Esophagus mucosa (tissue), 1 donor: ENCODE measurements at places on chromosomes 2 and 18. TPM values are rescaled to one million over a fixed set of nuclear protein-coding genes. Genes with fewer than 3 reads are reported as not detected.

RHOB gene
- total RNA-seq = 32.0 TPM

MC4R gene
- total RNA-seq = not detected

TBR1 gene
- total RNA-seq = not detected

MEP1B gene
- total RNA-seq = not detected

FTCDNL1 gene
- total RNA-seq = 1.6 TPM

SLC8A1 gene
- 1.3 TPM for total RNA-seq

THUMPD2 gene
- 7.4 TPM for total RNA-seq

RGPD4 gene
- total RNA-seq = not detected

MRPS9 gene
- total RNA-seq = 21.2 TPM

CLEC4F gene
- not detected for total RNA-seq

DNA sequence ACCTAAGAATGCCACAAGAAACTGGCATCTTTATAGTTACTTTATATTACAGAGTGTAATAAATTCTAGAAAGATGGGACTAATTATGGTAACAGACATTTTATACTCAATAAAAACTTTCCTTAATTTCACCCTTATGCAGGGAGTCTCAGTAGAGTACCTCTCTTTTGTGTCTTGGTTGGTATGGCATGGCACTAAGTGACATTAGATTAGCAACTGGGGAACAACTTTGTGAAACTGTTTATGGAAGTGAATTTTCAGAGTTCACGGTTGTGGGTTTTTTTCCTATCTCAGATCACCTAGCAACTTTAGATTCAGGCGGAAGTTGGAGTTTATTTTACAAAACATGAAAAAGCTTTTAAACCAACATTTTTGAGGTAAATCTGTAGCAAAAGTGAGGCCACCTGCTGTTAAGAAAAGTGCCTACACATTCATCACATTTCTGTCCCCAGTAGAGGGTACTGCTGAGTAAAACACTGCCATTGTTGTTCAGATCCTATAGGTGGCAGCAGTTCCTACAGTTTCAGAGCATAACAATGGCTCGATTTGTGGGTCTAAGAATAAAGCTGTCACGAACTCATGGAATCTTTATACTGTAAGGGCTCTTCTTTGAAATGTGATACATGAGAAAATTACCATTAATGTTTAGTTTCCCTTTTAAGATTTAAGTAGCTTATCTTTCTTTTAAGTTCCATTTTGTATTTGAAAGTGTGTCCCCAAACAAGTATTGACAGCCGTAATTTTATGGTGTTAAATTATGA, 117.6 kb downstream of the CAMKMT start:
- ATAC-seq = peak; percentile 96

DNA sequence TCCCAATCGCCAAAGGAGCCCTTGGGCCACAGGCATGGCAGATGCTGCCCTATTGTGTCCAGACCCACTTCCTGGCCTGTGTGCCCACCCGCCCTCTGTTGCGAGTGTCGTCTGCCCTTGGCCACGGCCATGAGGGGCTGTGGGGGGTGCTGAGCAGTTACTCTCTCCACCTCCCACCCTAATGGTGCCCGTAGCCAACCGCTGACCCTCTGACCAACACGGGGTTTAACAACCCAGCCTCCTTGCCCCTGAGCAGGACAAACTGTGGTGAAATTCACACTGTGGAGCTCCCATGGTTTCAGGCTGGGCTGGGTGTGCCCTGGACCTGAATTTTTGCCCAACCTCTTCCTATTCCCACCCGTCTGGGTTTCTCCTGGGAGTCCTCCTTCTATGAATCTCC, 145.7 kb upstream of the HDAC4 start:
- no peak for ATAC-seq

GRCh38 chr18:3914833-3915610, 465.1 kb downstream of the TGIF1 start:
- ATAC-seq = no peak

DNA sequence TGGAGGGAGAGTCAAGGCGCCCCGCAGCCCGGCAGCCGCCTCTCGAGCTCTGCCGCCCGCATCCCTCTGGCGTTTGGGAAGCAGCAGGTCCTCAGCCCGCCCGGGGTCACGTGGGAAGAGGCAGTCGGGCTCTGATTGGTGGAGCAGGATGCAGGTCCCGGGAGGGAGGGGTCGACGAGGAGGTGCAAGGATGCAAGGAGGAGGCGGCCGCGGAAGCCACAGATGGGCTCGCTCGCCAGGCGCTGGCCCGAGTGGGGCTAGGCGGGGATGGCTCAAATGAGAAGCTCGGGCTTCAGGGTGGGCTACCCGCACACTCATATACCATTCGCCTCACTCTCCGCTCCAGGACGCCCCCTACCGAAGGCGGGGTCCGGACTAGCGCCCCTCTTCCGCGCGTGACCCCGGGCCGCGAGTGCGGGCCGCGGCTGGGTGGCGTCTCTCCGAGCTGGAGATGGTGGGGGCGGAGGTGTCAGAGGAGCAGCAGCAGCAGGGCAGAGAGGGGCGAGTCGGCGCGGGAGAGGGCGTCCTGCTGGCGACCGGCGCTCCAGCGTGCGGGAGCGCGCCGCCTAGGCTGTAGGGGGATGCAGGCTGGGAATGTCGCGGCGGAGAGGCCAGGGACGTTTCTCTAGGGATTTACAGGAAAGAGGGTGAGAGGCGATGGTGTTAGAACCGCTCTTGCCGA, at the start of gene TMEFF2:
TSS of gene TMEFF2 (minus strand) at position 68 of the 682 bp plus-strand sequence. CDS start 409 bp downstream, outside the sequence.
- peak; percentile 49 for ATAC-seq

GRCh38 chr2:39991298-39991697, 212.2 kb upstream of the THUMPD2 start:
- ATAC-seq = no peak

GRCh38 chr2:65427532-65427931, 4.9 kb downstream of the SPRED2 start:
- no peak for ATAC-seq

- ATAC-seq = peak; percentile 95
Observed at GRCh38 chr2:69914164-69914949, 552 bp upstream of the MXD1 start.

- no peak for ATAC-seq
Observed at GRCh38 chr2:109471658-109472057, 142.1 kb downstream of the SEPTIN10 start.

GRCh38 chr2:218396688-218397462, 2.8 kb upstream of the CTDSP1 start:
- ATAC-seq = peak; percentile 11

DNA sequence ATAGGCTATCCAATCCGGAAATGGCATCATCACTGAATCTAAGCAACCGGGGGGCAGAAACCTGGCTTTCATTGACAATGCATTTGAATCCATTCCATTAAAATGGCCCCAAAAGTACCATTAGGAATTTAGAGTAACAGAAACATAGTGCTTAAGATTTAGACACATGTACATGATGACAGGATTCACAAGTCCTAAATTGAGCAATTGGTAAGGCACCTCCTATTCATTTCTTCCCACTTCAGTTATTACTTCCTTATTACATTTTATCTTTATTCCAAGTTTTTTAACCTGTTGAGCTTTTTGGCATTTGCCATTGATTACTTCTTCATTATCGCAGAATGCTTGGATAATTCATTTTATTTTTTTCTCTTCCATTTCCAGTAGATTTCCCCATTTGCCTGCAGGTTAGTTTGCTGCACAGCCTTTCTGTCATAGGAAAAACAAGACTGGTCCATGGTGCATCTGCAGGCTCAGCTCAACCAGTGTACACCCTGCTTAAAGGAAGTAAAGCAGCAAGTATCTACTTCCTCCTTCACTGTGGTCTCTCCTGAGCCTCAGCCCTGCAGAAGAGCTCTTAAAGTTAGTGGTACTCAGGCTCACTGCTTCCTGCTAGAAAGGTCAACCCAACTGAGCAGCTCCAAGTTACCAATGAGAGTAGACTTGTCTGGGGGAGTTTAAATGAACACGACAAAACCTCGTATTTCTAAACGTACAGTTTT, 89.2 kb downstream of the DOCK10 start:
- ATAC-seq = peak; percentile 77

GRCh38 chr2:26584656-26585055, 56.5 kb downstream of the CIB4 start:
- ATAC-seq = no peak

GRCh38 chr2:68465081-68465916, 1.8 kb downstream of the FBXO48 start:
- ATAC-seq = no peak

- ATAC-seq = no peak
Observed at GRCh38 chr2:45134726-45135125, 125.5 kb upstream of the SIX2 start.

- no peak for ATAC-seq
Observed at GRCh38 chr2:80238692-80239469, 65.7 kb downstream of the LRRTM1 start.

DNA sequence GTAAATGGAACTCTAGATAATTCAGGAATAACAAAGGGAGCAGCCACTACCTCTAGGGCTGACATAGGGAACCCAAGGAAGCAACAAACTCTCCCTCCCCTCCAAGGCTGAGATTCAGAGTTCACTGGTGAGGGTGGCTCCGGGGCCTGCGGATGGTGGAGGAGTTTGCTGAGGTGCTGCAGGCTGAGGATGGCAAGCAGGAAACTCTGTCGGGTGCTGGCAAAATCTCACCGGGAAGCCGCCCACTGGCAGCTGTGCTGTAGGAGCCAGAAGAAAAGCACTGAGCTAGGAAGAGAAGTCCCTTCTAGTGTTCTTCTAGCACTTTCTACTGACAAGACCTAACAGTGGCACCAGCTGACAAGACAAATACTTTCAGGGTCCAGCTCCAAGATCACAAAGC, 12.5 kb upstream of the HAAO start:
- no peak for ATAC-seq

- peak; percentile 88 for ATAC-seq
Observed at GRCh38 chr2:72917138-72917876, at the start of gene EMX1. Gene EMX1 (plus strand): TSS chr2:72917519. CDS start chr2:72917853, 334 bp downstream.

DNA sequence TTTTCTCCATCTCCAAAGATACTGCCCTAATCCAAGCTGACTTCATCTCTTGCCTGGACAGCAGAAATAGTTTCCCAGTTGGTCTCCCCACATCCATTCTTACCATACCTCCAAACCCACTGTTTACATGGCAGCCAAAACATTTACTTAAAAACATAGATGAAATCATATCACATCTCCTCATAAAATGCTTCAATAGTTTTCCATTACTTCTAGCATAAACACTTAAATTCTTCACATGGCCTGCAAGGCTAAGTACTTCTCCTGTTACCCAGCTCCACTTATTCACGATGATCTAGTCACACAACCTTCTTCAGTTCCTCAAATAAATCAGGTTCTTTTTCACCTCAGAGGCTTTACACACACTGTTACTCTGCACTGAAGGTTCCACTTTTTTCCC, 185.8 kb upstream of the ACVR2A start:
- ATAC-seq = no peak

DNA sequence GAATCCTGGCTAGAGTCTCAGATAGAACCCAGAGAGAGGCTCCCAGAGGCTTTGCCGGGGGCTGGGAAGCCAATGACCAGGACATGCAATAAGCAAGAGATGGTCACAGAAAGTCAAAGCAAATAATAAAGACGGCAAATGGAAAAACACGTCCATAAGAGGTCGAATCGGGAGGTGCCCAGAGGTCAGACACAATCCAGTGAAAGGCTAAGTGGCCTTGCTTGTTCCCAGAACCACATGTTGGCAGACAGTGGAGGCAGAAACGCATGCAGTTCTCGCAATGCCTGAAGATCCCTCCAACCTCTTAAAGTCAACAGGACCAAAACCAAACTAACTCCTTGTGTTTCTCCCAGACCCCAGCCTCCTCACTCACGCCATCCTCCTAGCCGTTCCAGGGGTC, 3.0 kb downstream of the CYB5A start:
- ATAC-seq = no peak

GRCh38 chr2:23915327-23915726, 11.6 kb downstream of the ATAD2B start:
- no peak for ATAC-seq

DNA sequence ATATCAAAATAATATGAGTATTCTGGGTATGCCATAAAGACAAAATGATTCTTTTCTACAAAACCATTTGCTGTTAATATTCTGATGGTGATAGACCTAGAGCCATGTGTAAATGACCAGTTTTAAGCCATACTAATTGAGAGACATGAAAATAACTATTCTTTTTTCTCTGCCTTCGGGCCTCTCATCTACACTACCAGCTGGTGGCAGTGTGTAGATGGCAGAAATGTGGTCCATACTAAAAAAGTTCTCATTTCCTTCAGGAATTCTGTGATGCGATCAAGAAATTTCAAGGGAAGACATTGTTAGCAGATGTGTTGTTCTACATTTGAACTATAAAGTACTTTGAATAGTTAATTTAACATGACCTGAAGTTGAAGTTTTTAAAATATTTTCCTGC, 485.2 kb downstream of the TRIB2 start:
- ATAC-seq = no peak

- no peak for ATAC-seq
Observed at GRCh38 chr2:14137643-14138042, 494.9 kb upstream of the LRATD1 start.

DNA sequence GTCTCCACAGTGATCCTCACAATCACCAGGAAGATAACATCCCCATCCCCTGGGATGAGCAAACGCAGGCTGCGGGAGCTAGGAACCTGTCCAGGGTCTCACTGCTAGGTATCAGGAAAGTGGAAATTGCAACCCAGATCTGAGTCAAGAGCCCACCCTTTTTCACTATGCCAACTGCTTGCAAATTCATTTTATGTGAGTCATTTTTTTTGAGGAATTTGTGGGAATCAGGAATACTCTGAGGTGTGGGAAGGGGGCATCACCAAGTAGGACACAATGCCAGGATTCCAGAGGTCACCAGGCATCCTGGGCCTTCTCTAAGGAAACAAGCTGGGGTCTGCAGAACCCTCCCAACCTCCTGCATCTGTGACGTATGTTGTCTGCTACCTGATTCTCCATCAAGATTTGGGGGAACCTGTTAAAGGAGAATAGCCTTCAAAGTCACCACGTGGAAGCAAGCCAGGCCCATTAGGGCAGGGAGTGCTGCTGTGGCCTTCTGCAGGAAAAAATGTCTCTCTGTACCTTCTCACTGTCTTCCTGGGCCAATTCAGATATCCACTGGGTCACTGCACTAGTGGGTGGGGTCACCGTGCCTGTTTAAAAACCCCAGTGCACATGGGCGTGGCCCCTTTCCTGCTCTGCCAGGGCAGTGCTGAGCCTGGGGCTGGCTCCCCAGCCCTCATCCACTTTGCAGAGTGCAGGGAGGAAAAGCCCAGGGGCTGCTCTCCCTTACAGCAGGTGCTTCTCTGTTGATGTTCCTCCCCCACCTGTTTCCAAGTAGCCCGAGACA, 50.2 kb downstream of the MCFD2 start:
- ATAC-seq = peak; percentile 57

DNA sequence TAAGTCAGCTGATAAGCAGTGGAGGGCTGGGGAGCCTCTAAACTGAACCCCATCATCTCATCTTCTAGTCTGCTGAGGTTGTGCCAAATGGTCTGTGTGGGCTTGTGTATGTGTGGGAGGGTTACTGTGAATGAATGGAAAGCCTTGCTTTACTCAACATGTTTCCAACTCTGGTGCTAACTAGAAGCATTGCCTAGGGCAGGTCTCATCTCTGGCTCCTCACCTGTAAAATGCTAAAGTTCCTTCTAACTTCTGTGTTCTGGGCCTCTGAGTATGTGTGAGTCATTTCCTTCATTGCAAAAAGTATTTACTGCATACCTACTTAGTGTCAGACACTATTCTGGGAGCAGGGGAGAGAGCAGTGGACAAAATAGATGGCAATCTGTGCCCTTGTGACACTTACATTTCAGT, 1.3 kb downstream of the LIPG start:
- peak; percentile 64 for ATAC-seq

- ATAC-seq = no peak
Observed at GRCh38 chr18:22542406-22542835, 124.7 kb upstream of the CTAGE1 start.
